ENCODE measurements at places on chromosomes 5 and 9.

- DNase-seq = no peak
These were observed 475.2 kb downstream of the HINT1 start for GRCh38 chr5:130689831-130690230.

DNA sequence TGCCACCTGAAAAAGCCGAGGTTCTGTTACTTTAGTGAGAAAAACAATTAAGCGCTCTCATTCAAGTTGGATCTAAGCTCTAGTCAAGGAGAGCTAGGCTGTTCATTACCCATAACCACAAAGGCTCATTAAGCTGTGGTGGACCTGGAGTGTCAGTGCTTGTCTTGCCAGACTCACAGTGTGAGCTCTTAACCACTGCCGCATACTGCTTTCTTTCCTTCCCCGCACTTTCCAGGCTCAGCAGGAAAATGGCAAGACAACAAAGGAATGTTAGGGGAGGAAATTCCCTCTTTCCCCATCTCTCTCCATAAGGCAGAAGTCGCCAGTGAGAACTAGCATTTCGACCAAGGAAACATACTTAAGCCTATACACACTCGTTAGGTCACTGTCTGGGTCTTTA lies 467.3 kb downstream of the ENC1 start:
- no peak for DNase-seq

DNA sequence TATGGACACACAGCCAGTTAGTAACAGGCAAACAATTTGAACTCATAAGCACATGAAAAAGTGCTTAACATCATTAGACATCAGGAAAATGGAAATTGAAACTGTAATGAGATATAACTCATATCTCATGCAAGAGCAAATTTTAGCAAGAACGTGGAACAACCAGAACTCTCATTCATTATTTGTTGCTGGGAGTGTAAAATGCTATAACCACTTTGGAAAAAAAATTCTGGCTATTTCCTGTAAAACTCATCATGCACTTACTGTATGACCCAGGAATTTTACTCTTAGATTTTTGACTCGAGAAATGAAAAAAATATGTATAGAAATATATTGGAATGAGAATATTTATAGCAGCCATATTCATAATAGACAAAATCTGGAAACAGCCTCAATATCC lies 205.7 kb upstream of the PUM3 start:
- DNase-seq = no peak

- DNase-seq = no peak
These were observed 443.9 kb downstream of the ZNF608 start for GRCh38 chr5:124302533-124302932.

DNA sequence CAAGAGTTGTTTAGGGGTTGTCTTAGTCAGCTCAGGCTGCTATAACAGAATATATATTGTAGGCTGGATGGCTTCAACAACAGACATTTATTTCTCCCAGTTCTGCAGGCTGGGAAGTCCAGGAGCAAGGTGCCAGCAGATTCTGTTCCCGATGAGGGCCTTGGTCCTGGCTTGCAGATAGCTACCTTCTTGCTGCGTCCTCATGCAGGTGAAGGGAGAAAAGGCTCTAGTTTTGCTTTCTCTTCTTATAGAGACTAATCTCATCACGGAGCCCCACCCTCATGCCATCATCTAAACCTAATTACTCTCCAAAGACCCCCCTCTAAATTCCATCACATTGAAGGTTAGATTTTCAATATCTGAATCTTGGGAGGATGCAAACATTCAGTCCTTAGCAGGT lies 246.0 kb upstream of the ANKRD55 start:
- no peak for DNase-seq

DNA sequence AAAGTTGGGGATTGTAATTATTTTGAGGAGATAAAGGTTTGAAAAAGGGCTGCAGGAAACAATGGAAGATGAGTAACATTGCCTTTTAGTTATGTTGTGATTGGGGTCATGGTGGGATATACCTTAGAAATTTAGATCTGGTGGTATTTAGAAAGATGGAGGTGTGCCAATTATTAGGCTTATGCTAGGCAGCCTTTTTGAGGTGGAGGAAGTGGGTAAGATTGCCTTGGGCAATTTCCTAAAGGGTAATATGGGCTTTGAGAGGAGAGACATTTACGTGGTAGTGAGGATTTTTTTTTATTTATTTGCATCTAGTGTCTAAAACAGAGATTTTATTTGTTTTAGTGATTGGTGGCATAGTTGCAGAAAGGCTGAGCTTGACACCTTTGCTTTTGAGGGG lies 10.5 kb downstream of the HSPA4 start:
- no peak for DNase-seq

DNA sequence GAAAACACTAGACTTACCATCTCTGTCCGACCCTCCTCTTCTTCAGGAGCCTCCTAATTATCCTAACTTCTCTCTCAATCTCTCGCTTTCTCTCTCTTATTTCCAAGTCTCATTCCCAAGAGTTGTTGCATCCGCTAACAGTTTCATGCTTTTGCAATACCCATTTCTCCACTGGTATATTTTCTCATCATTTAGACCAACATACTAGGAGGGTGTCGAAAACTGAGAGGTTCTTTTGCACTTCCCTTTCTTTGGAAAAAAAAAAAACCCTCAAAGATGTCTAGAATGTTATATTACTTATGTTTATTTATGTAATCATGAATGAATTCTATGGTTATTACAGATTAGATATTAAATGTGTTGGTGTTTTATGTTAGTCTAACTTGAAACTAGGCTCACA lies 35.9 kb downstream of the SPZ1 start:
- no peak for DNase-seq

- no peak for DNase-seq
These were observed 7.8 kb downstream of the IL6ST start for GRCh38 chr5:55986931-55987330.

- DNase-seq = no peak
These were observed 115.9 kb downstream of the ATPSCKMT start for GRCh38 chr5:10133830-10134229.

DNA sequence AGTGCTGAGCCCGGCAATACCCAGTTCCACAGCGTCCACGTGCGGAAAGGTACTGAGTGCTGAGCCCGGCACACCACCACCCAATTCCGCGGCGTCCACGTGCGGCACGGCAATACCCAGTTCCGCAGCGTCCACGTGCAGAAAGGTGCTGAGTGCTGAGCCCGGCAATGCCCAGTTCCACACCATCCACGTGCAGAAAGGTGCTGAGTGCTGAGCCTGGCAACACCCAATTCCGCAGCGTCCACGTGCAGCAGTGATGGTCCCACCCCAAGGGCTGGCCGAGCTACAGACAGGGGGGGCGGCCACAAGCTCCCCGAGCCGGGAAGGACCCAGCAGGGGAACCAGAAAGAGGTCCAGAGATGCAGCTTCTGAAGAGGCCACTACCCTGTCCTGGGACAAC lies 20.2 kb downstream of the SLC12A7 start:
- no peak for DNase-seq

DNA sequence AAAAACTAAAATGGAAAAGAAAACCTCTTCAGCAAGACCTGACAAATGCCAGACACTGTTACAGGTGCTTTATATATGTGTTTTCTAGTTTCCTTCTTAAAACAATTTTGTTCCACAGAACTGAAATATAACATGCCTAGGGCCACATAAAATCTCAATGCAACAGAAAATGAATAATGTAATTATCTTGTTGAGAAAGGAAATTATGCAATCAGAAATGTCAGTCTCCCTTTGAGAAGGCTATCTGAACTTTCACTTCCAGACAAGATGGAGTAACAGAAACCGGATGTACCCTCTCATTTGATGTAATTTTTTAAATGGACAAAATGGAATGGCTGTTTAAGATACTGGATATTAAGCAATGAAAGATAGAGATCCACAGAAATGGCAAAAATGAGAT lies 79.2 kb downstream of the AGTPBP1 start:
- DNase-seq = no peak

GRCh38 chr5:76831110-76831452 lies 12.3 kb downstream of the F2RL1 start:
- no peak for DNase-seq

DNA sequence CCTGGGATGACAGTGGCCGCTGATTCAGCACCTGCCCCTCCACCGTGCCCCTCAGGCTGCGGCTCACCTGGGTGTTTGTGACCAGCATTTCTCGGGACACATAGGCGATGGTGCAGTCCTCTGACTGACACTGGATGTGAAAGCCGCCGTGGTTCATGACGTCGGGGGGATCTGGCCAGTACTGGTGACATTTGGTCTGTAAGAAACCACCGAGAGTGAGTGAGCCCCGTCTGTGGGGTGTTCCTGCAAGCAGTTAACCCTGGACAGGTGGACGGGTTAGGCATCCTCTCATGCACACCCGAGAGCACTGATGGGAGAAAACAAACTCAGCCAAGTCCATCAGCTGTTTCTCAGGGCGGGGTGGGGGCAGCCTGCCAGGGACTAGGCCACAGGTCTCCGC lies 62.5 kb upstream of the EPB41L4B start:
- DNase-seq = peak; percentile 1

DNA sequence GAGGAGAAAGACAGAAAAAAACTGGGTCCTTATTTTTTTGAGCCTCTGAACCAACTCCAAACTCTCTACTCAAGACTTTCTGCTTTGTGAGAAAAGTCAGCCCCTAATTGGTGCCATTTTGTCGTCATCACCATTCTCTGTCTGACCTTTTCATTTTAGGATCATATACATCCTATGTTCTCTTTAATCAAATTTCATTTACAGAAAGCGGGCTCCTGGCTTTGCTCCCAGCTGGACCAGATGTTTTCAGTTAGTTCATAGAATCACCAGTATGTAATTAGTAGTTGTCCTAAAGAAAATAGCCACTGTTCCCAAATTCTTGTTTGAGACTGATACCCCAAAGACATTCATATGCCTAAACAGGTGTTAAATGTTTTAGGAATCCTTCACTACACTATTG lies 28.6 kb upstream of the SLCO4C1 start:
- peak; percentile 43 for DNase-seq

DNA sequence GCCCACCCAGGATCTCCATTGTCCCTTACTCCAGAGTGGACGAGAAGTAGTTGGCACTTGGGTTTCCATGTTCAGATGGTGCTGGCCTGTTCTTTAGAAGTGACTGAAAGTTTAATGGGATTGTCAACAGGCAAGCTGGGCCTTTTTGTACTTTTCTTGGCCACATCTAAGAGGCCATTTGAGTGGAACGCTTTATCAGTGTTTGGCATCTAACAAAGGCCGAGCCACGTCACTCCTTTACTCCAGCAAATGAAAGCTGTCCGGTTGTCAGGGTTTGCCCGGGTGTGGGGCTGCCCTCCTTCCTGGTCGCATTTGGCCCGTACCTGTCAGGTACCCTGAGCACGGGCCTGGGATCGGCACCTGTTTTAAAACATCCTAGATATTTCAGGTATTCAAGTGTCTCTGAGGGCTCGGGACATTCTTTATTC lies 71.5 kb downstream of the RCL1 start:
- no peak for DNase-seq

DNA sequence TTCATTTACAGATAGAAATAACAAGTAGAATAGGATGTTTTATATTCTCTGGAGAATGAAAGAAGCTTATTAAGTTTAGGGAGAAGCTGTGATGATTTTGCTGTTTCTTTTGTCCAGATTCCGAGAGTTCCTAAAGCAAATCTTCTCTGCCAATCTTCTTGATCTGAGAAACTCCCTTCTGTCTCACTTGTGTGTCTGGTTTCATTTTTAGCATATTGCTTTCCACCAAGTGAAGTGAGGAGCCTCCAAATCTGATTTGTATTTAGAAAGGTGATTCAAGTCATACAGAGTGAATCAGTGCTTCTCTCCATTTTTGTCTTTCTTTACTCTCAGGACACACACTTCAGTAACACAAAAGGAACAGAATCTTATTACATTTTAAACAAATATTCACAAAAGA lies 48.4 kb downstream of the STX17 start:
- no peak for DNase-seq

- DNase-seq = no peak
These were observed 9.3 kb downstream of the NXNL2 start for GRCh38 chr9:88544245-88544644.

Data from muscle of back (tissue), 13 donors.